MG63 (cell line): ENCODE measurements at places on chromosomes 3 and 15. TPM values are rescaled to one million over a fixed set of nuclear protein-coding genes. Genes with fewer than 3 reads are reported as not detected.
A peak's percentile ranks its signal among the peaks of the same experiment; 100 is the strongest.

The C2CD4A gene
- not detected in 2 replicates for total RNA-seq

DNA sequence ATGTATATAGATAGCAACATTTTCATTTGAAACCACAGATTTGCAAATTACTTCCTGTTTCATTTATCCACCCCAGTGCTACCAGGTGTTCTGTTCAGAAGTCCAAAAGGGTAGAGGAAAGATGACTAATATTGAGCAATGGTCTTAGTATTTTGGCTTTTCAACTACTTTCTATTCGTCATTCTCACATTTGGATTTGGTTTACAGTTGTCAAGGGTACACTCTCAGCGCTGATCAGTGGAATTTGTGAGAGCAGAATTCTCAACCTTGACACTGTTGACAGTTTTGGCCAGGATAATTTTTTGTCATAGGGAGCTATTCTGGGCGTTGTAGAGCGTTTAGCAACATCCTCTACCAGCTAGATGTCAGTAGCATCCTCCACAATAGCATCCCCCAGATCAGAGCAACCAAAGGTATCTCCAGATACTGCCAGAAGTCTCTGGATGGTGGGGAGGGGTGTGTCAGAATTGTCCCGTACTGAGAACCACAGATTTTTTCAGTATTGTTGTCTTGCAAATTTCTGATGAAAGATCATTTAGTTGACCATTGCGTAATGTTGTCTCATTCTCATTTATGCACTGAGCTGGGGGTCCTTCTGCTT, 4.2 kb downstream of the HMCES start:
- DNase-seq = peak; percentile 22

The GLDN gene
- total RNA-seq = 0.30 and 0.67 TPM in 2 replicates

GRCh38 chr15:38541026-38541425, 23.6 kb downstream of the RASGRP1 start:
- DNase-seq = no peak

- no peak for DNase-seq
Observed at GRCh38 chr3:65600888-65601287, 437.8 kb downstream of the MAGI1 start.

The SYNPR gene
- not detected in 2 replicates for total RNA-seq

The NAALADL2 gene
- total RNA-seq = 1.6 and 1.8 TPM in 2 replicates

- no peak for DNase-seq
Observed at GRCh38 chr15:71125831-71126450, 10.7 kb downstream of the THSD4 start.

- DNase-seq = no peak
Observed at GRCh38 chr15:85568261-85568808, 187.9 kb downstream of the AKAP13 start.

- no peak for DNase-seq
Observed at GRCh38 chr3:171935261-171936123, 92.3 kb downstream of the TMEM212 start.

DNA sequence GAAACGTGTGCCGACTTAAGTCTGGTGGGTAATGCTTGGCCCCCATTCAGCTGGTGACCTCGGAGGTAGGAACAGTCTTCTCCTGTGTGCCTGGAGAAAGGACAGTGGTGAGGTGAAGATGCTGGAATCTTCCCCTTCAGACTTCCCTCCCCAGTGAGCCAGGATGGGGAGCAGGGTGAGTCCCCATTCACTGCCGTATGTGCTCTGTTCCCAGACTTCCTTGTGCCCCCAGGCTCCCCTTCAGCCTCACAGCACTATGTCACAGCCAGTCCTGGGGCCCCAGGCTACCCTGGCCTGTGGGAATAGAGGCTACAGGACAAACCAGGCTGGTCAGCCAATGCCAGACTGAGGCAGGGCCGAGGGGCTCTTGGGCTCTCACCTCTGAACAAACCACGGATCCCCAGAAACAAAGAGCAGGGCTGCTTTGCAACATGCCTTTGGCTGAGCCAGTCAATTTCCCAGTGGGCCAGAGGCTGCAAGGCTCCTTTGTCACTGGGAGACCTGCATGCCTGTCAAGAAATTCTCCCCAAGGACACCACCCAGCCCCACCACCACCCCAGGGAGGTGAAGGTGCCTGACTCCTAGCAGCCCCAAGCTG, 31.8 kb upstream of the HHATL start:
- no peak for DNase-seq
